ENCODE measurements at places on chromosomes 1 and 21.

DNA sequence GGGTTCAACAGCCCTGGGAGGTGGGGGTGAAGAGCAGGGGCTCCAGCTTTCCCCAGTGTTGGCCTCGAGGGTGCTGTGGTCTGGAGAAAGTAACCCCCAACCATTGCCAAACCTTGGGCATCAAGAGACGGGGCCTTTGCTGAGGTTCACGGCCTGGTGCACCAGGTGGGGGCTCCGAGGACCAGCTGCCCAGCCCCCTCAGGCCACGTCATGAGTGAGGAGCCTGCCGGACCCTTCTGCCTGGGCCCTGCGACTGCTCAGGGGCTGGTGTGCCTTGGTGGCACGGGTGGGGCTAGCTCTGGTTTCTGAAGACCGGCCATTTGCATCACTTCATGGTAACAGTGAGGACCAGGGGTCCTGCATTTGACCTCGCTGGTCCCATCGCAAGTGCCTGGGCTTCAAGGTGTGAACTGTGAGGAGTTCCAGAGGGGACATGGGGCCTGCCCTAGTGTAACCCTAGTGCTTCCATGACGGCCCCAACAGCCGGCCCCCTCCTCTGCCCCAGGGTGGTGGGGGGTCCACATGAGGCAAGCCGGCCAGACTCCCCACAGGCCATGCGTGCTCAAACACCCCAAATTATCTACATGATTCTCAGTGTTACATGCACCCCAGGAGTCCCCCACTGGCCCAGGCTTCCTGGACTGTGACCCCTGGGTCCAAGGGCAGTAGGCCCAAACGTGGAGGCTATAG lies 13.5 kb downstream of the MORN1 start:
- DNase-seq, result no peak

DNA sequence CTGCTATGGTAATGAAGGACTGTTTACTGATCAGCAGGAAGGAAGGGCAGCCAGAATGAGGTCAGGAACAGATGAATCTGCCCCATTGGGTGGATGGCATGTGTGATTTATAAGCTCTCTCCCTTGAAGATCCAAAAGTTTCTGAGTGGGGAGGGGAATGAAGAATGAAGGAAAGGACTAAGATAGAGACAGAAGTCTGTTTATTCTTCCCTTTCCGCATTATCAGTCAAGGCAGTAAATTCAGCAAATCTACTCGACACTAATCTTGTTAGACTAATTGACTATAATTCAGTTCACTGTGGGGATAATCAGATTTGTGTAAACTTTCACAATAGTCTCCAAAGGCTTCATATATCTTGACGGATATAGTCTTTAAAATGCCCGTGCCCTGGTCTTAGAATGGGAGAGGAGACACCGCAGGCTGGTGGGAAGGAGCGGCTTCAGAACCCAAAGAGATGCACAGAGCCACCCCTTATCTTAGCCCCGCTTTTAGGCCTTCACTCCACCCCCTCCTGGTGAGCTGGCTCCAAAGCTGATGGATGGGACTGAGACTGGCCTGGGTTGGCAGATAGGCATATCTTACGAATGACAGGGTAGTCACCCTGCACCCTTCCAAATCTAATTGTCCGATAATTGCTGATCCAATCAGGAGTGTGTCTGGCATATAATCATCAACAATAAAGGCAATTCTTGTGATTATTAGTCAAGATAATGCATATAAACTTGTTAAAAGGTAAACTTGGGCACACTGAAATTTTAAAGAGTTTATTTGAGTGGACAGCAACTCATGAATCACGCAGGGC lies 76.0 kb upstream of the PPM1J start:
- no peak for DNase-seq

- no peak for DNase-seq
Measured at GRCh38 chr1:43171312-43171875, 696 bp downstream of the EBNA1BP2 start.

DNA sequence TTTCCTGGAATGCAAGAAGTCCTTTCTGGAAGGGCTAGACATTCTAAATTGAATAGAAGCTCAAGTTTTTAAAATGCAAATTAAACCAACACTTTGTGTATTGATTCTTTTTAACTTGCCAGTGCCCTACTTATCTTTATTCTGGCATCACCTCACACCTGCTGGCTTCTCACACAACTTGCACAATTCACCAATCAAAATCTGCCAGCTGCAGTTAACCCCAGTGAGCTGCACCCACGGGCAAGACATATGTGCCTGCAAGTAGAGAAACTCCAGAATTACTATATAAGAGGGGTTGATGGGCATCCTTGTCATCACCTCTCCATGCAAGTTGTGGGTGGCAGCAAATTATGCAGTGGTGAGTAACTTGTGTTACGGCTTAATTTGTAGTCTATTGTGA lies 11.7 kb upstream of the PLPPR4 start:
- no peak for DNase-seq

- no peak for DNase-seq
Measured at GRCh38 chr1:157181790-157182189, 43.6 kb upstream of the ETV3 start.

- peak; percentile 28 for DNase-seq
Measured at GRCh38 chr1:154157520-154158306, 2.8 kb upstream of the NUP210L start.

DNA sequence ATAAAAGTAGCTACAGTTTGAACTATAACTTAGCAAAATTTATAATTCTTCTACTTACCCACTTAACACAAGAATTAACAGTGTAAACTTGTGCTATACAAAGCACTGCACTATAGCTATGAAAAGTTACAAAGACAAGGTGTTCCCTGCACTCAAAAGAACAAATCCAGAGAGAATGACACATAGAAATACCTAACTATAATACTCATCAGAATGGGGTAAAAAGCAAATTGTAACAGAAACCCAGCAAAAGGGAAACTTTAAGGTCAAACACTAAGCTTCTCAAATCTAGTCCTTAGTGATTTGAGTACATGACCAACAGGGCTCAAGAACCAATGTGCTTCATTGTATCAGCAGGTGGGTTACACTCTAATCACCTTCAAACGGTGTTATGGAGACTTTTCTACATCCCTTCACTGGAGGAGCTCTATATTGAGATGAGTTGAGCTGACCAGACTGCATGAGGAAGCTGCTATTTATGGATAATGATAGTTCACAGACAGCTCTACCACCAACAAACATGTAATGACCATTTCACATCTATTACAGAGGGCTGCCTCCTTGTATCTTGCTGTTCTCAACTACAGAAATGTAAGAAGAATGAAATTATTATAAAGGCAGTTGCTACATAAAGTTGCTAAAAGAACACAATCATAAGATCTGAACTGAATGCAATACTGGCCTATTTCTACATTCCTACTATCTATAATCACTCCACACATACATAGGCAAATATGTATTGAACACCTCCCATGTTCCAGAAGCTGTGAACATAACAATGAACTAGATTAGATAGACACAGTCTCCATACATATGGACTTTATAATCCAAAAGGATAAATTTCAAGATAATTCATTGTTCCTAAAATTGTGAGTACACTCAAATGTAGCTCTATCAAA lies 47.6 kb downstream of the PIK3R3 start:
- no peak for DNase-seq

DNA sequence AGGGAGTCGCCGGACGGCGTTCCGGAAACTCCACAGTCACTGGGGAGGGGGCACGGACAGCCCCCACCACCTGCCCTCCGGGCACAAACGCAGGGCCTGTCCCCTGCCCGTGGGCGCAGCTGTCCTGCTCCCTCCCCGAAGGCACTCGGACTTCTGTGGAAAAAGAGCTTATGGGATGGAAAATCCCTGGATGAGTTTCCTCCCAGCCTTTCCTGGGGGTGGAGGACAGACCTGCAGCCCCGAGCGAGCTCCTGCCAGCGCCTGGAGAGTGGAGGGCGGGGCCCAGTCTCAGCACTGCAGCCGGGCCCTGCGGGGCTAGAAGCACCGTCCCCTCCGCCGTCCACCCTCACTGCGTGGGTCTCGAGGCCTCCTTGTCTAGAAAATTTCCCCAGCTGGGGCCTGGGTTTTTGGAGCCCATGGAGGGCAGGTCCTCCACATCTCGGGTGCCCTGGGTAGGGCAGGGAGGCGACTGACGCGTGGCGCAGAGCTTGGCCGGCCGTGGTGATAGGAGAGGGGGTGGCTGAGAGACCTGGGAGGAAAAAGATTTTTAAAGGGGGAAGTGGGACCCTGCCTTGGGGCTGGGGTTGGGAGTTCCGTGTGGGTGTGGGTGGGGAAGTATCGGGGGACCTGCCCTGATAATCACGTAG lies 6.4 kb upstream of the COL6A1 start:
- DNase-seq, result no peak

DNA sequence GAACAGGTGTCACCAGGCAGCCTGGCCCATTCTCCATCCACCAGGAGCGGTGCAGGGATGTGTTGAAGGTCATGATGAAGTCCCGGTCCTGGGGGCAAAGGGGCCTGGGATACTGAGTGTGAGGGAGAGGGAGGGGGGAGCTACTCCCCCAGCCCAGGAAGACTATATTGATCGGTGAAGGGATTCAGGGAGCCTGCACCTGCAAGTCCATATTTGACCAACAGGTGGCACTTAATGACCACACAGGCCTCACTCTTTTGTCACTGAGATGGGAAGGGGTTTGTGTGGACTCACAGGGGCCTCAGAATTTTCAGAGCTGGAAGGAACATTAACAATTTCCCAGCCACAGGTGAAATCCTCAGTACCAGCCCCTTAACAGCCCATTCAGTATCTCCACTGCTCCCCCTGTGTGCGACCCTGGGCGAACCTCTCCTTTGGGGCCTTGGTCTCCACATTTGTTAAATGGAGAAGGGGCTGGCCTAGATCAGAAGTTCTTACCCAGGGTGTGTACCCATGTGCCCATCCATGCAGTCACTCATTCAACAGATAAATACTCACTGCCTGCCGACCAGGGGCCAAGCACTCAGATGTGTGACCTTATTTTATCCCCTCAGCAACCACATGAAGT lies 55.6 kb downstream of the NKAIN1 start:
- DNase-seq, result no peak

- no peak for DNase-seq
Measured at GRCh38 chr1:156711011-156711817, 5.8 kb upstream of the CRABP2 start.

- no peak for DNase-seq
Measured at GRCh38 chr1:198042168-198042567, 114.6 kb upstream of the NEK7 start.

DNA sequence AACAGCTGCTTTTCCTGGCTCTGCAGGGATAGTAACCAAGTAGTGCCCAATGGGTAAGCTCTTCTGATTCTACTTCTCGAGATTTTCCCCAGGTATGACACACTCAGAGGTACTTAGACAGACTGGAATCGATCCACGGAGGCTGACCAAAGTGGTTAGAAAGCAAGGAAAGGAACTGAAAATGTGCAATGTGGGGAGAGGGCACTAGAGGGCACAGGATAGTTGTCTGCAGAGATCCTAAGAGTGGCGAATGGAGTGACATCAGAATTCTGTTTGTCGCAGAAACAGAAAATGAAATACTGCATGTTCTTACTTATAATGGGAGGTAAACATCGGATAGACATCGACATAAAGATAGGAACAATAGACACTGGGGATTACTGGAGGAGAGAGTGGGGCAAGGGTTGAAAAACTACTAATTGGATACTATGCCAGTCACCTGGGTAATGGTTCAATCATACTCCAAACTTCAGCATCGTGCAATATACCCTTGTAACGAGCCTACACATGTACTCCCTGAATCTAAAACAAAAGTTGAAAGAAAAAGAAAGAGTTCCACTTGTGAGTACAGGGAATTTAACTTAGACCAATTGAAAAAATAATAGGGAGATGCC lies 23.3 kb downstream of the CYP2J2 start:
- no peak for DNase-seq

Data from stimulated activated CD8-positive, alpha-beta memory T cell treated with anti-CD3 and anti-CD28 coated beads, Interleukin-7, amount 100 ng/mL, for 1 hour (primary cell).